ENCODE measurements at places on chromosomes 5 and 9.
A peak's percentile ranks its signal among the peaks of the same experiment; 100 is the strongest.

- DNase-seq, result no peak
These were observed 6.7 kb upstream of the GAPT start for GRCh38 chr5:58484505-58484904.

DNA sequence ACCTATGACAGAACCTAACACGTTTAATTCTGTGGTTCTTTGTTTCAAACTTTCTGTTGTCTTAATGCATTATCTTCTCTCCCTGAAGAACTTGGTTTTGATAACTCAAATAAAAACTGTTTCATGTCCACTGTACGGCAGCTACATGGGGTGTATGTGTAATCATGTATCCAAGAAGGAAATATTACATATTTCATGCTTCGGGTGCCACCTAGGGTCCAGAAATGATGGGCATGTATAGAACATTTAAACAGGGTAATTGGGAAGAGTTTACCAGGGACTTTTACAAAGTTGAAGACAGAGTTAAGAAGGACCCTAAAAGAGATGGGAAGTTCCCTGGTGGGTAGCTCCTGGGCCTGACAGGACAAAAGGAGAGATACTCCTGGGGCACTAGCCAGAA lies 291.3 kb downstream of the FBXL7 start:
- DNase-seq, result no peak

DNA sequence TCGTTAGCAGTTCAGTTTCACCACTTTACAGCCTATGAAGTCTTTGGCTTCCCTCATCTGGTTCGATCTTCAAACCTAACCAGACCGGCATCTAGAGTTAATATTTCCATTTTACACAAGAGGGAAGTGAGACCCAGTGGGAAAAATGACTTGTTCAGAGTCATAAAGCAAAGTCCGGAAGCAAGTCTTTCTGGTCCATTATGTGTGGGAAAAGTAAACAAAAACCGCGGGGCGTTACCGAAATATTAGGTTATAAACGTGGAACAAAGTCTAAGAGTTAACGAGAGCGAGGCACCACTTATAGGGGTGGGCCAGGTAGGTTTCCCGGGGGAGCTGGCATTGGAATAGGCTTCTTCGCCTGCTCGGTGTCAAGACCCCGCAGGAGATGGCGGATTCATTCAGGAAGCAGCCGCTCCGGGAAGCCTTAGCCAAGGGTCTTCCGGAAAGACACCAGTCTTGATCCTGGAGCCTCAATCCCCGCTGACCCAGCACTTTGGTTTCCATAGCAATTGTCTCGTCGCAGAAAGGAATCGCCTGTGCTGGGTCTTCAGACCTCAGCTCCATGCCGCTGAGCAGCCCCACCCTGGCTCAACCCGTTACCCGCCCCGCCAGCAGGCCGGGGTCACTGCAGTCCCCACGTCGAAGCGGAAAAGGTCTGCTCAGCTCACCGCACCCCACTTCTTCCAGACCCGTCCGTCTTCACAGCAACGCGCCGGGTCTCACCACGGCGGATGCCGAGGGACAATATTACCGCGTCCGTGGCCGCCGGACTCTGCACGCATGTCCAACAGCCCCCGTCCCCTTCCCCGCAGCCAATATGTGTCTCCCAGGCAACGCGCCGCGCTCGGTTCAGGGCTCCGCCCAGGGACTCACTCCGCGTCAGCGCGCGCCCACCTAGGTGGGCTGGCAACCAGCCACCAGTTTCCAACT lies at the start of gene C5orf52:
Gene C5orf52 (plus strand): TSS at position 872 of the 930 bp plus-strand sequence. CDS start 82 bp downstream, outside the sequence.
- peak; percentile 69 for DNase-seq

- no peak for DNase-seq
These were observed 13.0 kb downstream of the BARX1 start for GRCh38 chr9:93942161-93942560.

GRCh38 chr5:10351919-10352318 lies 1.6 kb upstream of the MARCHF6 start:
- no peak for DNase-seq

GRCh38 chr5:119078861-119079260 lies 8.0 kb downstream of the DMXL1 start:
- DNase-seq, result no peak

- no peak for DNase-seq
These were observed 183.7 kb downstream of the ZNF462 start for GRCh38 chr9:107046692-107047091.

DNA sequence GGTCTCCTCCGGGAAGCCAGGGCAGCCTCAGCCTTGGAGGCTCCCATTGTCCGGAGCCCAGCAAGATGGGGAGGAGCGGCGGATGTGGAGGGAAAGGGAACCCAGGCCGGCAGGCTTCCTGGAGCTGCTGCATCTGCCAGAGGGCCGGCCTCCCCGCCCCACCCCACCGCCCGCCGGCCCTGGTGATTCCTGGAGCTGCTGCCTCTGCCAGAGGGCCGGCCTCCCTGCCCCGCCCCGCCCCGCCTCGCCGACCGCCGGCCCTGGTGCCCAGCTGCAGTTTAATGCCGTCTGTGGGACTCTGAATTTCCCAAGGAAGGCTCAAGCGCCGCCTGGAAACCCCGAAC lies 31.6 kb downstream of the EXD3 start:
- DNase-seq, result no peak

DNA sequence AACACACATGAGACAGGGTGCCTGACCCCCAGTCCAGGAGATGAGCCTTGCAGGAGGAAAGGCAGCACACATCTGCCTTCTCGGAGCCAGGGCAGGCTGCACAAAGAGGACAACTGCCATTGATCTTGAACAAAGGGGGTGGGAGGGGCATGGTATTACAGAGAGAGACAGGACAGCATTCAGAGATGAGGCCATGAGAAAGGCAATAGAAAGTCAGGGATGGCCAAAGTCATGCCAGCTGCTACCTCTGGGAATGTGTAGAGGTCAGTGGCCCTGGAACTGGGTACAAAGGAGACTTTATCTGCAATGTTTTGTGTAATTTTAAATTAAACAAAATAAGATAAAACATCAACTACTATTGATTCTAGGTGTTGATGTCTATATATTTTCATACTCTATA lies 43.2 kb downstream of the WDR36 start:
- DNase-seq, result no peak

GRCh38 chr9:106532306-106533015 lies 330.5 kb upstream of the ZNF462 start:
- no peak for DNase-seq

DNA sequence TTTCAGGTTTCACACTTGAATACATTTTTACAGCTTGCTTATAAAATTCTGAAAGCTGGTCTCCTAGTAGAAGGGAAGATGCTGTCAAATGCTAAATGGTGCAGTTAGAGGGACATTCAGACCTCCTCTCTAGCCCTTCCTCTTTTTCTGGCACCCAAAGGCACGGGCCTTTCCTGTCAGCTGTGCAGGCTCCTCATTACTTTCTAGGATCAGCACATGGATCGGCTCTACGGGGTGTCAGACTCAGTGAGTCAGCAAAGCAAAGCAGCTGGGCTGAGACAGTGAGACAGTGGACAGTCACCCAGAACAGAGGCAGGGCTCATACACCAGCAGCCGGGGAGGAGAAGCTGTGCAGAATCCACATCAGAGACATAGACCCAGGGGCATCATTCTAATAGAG lies 80.0 kb upstream of the TNC start:
- no peak for DNase-seq

- peak; percentile 34 for DNase-seq
These were observed 39.7 kb upstream of the SLC25A51 start for GRCh38 chr9:37943345-37944265.

DNA sequence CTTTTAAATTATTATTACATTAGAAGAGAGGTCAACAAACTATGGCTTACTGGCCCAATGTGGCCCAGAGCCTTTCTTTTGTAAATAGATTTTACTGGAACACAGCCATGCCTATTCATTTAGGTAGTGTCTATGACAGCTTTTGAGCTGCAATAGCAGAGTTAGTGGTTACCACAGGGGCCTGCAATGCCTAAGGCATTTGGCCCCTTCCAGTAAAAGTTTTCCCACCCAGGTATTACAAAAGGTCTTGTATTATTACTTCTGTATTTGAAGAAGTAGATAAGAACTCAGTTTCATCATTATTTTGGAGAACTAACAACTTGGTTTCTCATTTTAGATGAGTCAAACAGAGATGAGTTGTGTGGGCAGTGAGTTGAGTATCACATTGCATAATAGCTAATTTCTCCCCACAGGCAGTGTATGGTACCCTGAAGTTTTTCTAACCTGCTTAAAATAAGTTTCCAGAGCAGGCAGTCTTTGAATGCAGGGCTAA lies 9.5 kb downstream of the MTRR start:
- no peak for DNase-seq

GRCh38 chr5:156380848-156381247 lies 53.9 kb downstream of the SGCD start:
- no peak for DNase-seq

- DNase-seq, result no peak
These were observed 245.7 kb downstream of the ASTN2 start for GRCh38 chr9:117169089-117169621.

DNA sequence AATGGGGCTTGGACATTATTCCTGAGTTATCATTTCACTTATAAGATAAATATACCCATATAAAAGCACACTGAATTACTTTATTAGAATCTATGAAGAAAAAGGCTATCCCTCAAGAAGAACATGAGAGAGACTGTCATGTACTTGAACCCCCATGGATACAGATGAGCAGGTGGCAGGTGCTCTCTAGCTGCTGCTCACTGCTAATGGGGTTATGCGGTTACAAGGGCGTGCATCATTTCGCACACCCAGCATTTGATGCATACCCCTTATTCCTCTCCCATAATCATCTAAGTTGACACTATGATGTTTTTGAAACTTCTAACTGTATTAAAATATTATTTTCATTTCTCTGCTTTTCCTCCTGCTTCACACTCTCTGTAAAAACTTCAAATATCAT lies 16.4 kb downstream of the ITK start:
- no peak for DNase-seq

DNA sequence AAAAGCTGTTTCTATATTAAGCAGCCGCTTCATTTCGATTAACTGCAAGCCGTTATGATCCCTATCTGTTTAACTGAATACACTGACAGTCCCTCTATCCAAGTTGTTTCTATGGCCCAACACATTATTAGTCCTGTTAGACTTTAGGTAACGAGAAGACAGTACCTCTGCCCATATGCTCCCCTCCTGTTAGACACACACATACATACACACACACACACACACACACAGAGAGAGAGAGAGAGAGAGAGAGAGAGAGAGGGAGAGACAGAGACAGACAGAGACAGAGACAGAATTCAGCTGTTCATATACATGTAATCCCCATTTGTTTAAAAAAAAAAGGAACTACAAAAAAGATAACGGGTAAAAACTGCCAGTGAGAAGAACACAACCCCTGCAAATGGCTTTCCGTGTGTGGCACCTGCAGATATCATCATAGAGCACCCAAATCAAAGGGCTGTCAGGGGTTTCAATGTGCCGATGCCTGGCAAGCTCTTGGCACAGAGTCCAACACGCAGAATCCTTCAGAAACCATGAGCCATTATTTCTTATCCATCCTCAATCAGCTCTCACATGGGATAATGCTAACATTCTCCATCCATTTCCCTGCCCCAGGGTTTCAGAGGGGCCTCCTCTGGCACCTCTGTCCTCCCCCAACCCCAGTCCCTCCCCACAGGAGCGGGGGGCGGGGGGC lies 144.0 kb downstream of the MYO10 start:
- no peak for DNase-seq

- no peak for DNase-seq
These were observed 106.5 kb downstream of the GLIS3 start for GRCh38 chr9:4193391-4193790.

DNA sequence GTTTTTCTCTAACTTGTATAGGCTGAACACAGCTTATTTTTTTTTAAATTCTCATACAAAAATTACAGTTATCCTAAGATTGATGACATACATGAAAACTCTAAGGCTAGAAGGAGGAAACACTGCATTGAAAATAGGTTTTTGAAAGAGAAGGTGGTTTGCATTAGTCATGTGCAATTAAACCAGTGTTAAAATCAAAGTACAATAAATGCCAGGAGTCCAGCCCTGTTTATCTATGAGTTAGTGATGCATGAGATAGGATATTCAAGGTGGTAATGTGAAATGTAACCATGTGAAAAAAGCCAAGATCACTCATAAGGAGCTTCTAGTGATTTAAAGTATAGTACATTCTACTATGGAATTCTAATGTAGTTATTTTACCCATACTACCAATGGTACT lies 444.9 kb upstream of the CYLC2 start:
- no peak for DNase-seq

GRCh38 chr9:14366076-14366475 lies 52.1 kb upstream of the NFIB start:
- no peak for DNase-seq

- DNase-seq, result no peak
These were observed 24.9 kb downstream of the VAV2 start for GRCh38 chr9:133967024-133967741.

- DNase-seq, result no peak
These were observed 29.7 kb downstream of the PWWP2A start for GRCh38 chr5:160089531-160089930.

- DNase-seq, result no peak
These were observed 131.3 kb downstream of the DOCK2 start for GRCh38 chr5:169768416-169768815.

DNA sequence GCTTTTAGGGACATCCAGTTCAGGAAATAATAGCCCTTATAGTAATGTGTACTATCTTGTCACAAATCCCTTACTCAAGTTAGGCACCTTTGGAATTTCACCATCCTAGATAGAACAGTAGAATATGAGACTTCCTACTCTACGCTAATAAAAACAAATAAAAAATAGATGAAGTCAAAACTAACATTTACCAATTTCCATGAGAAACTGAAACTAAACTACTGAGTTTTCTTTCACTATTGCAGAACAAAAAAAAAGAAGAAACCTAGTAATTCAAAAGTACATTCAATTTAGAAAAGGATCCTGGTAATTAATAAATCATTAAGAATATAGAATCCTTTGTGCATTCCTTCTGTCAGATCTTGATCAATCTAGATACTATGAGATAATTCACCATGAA lies 14.0 kb downstream of the STARD4 start:
- DNase-seq, result no peak

DNA sequence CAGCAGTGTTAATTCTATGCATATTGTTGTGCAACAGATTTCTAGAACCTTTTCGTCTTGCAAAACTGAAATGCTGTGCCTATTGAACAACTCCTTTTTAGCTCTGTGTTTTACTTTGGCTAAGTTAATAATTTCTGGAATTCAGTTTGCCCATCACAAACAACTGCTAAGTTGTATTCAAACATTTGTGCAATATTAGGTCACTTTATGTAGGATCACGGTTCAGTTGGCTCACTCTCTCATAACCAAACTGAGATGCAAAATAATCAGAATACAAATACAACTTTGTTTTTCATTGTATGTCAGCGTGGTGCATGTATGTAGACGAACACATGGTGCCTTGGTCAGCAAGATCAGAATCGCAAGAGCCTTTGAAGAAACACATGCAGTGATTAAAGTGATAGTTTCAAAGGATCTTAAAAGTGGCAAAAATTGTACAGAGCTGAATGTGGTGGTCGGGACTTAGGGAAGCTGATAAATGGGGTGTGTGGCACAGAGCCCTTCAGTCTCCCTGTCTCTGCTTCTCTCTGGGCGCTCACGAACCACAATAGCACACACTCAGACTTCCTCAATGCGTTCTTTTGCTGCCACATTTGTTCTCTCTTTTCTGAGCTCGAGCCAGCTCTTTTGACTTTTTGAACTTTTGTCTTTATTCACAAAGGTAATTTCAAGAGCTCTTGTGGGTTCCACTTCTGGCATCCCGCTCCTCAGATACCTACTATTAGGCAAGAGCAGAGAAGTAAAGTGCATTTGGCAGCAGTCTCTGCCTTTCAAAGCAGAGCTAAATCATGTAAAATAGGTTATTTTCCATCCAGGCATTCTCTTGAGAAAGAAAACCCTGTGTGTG lies 112.4 kb upstream of the CTSL start:
- no peak for DNase-seq

GRCh38 chr5:1007221-1007680 lies 1.4 kb upstream of the NKD2 start:
- no peak for DNase-seq

GRCh38 chr5:179495906-179496455 lies 54.4 kb upstream of the RUFY1 start:
- no peak for DNase-seq
